ENCODE measurements at places on chromosomes 2 and 18. TPM values are rescaled to one million over a fixed set of nuclear protein-coding genes. Genes with fewer than 3 reads are reported as not detected.

Gene POTEI
- total RNA-seq, result 1.9 TPM

Gene ALPI
- total RNA-seq, result 3.9 TPM

Gene POTEE
- 9.6 TPM for total RNA-seq

- H3K27me3 ChIP-seq, result no peaks in the 10 kb centered on the region
- no peak overlapping the region for H3K4me3 ChIP-seq
- no peaks in the 10 kb centered on the region for H3K36me3 ChIP-seq
- peaks cover 15% of the 10 kb centered on the region for H3K4me1 ChIP-seq
- no peak for DNase-seq
Measured at GRCh38 chr2:128170776-128171175, 79.8 kb downstream of the UGGT1 start.

GRCh38 chr18:24126155-24126961, 12.5 kb upstream of the CABYR start:
- H3K27ac ChIP-seq, result no peak overlapping the region
- no peak for DNase-seq
- H3K27me3 ChIP-seq, result no peaks in the 10 kb centered on the region
- H3K36me3 ChIP-seq, result no peaks in the 10 kb centered on the region
- no peak overlapping the region for H3K4me3 ChIP-seq

- H3K27ac ChIP-seq, result no peak overlapping the region
- H3K36me3 ChIP-seq, result no peaks in the 10 kb centered on the region
- no peak overlapping the region for H3K4me3 ChIP-seq
Measured at GRCh38 chr2:59752512-59752911, 800.9 kb downstream of the BCL11A start.

DNA sequence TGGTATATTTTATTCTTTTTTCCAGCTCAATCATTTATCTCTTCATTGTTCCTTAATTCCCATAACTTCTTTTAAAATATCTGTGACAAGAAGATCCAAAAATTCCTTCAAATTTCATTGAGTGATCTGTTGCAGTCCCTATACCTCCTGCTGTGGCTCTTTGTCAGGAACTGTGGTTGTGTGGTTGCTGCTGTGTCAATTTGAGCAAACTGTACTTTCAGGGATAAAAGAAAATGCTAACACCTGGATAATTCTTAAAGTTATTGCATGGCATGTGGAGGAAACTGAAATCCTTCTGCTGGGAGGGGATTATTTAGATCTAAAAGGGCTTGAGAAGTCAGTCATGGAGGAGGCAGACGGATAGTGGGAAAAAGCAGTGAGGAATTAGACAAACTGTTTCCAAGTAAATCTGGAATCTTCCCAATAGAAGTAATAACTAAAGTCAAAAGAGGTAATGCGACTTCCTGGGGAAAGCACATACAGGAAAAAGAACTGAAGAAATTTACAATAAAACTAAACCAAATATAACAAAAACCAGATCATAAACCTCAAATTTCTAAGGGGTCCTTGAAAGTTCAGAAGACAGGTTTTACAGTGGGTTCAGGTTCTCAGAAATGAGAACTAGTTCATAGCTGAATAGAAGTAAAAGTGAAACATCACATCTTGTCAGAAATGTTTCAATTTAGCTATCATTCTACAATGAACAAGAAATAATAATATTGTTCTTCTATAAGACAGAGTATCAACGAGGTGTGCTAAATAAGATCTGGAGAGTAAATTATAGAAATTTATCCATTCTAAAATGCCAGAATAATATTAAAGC, 33.5 kb upstream of the CD226 start:
- H3K36me3 ChIP-seq, result no peaks in the 10 kb centered on the region
- DNase-seq, result no peak
- no peaks in the 10 kb centered on the region for H3K27me3 ChIP-seq
- H3K4me3 ChIP-seq, result no peak overlapping the region

- no peak overlapping the region for H3K27ac ChIP-seq
- H3K4me3 ChIP-seq, result no peak overlapping the region
- peaks cover 5% of the 10 kb centered on the region for H3K4me1 ChIP-seq
Measured at GRCh38 chr18:10440884-10441283, 13.6 kb upstream of the APCDD1 start.

DNA sequence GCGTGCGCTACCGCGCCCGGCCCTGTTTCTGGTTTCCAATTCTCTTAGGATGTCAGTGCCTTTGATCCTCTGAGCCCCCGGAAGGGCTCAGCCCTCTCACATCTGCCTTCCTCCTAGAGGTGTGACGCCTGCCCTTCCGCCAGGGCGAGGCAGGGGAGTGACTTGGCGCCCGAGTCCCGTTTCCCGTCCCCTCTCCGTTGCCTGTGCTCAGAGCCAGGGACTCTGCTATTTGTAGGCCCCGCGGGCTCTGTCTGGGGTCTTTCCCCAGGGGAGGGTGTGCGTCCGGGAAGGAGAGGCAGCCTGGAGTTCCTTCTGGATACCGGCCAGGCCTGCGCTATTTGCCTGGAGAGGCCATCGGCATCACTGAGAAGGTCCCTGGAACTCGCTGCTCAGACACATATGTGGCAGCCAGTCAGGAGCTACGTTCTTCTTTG, 103.7 kb upstream of the TAF1B start:
- no peak overlapping the region for H3K4me3 ChIP-seq
- H3K27me3 ChIP-seq, result no peaks in the 10 kb centered on the region
- no peak for DNase-seq
- no peaks in the 10 kb centered on the region for H3K4me1 ChIP-seq
- H3K36me3 ChIP-seq, result no peaks in the 10 kb centered on the region

GRCh38 chr2:113324684-113325160, 46.0 kb upstream of the PAX8 start:
- DNase-seq, result peak; percentile 87
- peaks cover 5% of the 10 kb centered on the region for H3K4me1 ChIP-seq
- no peaks in the 10 kb centered on the region for H3K36me3 ChIP-seq
- no peaks in the 10 kb centered on the region for H3K27me3 ChIP-seq
- H3K27ac ChIP-seq, result peak overlapping the region; percentile 91
- peak overlapping the region; percentile 81 for H3K4me3 ChIP-seq

DNA sequence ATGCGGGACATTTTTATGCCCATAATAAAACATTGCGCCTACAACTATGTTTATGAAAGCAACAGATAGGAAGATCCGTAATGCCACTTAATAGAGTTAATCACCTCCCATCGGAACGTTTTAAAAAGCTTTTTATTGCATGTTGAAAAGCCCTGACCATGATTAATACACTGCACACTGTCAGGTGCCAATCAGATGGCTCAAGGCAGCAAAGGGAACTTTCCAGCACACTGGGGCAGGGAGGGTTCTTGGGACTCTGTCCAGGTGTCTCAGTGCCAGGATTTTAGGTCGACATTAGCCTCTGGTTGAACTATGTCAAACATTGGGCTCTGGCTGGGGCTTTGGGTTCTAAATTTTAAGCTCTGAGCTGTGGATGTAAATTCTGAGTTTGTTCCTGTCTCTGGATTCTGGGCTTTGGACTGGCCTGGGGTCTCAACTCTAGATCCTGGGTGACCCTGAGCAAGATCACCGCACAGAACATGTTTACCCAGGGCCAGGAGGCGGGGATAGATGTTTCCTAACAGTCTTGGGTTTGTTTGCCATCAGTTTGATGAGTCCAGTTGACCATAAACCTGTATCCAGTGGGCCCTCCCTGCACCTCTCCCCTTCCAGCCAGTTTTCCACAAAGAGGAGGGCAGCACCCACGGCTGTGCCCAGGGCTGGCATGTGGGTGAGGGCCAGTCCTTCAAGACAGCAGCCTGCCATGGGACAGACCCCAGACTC, 262.7 kb downstream of the ATAD2B start:
- DNase-seq, result no peak
- H3K27ac ChIP-seq, result no peak overlapping the region
- H3K4me3 ChIP-seq, result no peak overlapping the region
- H3K4me1 ChIP-seq, result no peaks in the 10 kb centered on the region
- H3K36me3 ChIP-seq, result no peaks in the 10 kb centered on the region

- peaks cover 7% of the 10 kb centered on the region for H3K27me3 ChIP-seq
- no peaks in the 10 kb centered on the region for H3K36me3 ChIP-seq
- no peaks in the 10 kb centered on the region for H3K4me1 ChIP-seq
- no peak overlapping the region for H3K27ac ChIP-seq
Measured at GRCh38 chr2:643334-643733, 33.9 kb downstream of the TMEM18 start.
